CD4-positive, alpha-beta T cell treated with Interleukin-4 for 4 hours (primary cell): ENCODE measurements at places on chromosomes 5 and 9.

- no peak for DNase-seq
Measured at GRCh38 chr9:37678789-37679273, 28.1 kb downstream of the FRMPD1 start.

DNA sequence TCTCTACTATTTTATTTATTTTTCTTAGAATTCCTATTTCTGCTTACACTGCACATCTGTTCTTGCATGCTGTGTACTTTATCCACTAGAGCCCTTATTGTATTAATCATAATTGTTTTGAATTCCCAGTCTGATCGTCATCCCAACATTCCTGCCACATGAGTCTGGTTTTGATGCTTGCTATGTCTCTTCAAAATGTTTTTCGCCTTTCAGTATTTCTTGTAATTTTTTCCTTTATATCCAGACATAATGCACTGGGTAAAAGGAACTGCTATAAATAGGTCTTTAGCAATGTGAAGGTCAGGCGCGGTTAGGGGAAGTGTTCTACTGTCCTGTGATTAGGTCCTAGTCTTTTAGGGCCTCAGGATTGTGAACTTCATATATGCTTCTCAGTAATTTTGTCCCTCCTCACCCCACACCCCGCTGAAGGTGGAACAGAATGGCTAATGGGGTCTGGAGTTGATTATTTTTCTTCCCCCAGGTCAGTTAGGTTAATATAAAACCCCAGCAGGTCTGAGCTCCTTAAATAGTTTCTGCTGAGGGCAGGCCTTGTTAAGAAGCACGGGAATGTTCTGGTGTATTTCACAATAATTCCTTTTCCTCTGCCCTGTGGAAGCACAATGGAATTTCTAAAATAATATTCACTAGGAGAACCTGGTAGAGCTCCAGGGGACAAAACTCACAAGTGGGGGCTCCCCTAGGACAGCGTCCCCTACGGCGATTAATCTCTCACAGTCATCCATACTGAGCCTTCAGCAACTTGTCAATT lies 146.6 kb upstream of the TUT7 start:
- DNase-seq, result no peak

- DNase-seq, result no peak
Measured at GRCh38 chr5:156677963-156678362, 172.1 kb upstream of the PPP1R2B start.

- no peak for DNase-seq
Measured at GRCh38 chr5:154258531-154259217, 68.1 kb downstream of the GALNT10 start.

DNA sequence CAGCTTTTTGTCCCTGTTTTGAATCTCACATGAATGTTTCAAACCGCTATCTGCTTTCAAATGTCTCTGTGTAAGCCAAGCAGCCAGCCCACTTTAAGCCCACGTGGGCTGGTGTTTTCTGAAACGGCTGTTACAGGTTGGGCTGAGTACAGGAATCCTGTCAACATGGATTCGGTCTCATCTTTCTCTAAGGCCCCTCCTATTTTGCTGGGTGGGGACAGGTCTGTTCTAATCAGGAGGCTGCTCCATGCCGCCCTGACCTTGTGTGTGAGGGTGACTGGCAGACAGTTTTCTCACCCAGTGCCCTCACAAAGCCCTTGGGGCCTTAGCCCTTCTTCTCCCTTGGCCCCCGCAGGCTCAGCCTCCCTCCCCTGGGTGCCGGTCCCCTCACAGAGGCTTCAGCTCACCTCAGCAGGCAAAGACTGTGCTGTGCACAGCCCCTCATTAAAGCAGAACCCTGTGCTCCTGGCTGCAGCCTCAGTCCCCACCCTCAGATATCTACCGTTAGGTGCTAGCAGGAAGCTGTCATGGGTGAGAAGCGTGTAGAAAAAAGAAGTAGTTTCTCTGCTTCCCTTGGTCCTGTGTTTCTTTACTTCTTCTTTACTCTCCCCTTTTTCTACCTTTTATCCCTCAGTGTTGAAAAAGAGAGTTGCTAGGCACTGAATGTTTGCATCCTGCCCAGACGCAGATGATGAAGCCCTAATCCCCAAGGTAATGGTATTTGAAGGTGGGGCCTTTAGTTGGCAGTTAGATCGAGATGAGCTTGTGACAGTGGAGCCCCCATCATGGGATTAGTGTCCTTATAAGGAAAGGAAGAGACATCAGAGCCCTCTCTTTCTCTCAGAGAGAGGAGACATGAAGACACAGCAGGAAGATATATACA lies 205.7 kb downstream of the ADAMTS12 start:
- no peak for DNase-seq

DNA sequence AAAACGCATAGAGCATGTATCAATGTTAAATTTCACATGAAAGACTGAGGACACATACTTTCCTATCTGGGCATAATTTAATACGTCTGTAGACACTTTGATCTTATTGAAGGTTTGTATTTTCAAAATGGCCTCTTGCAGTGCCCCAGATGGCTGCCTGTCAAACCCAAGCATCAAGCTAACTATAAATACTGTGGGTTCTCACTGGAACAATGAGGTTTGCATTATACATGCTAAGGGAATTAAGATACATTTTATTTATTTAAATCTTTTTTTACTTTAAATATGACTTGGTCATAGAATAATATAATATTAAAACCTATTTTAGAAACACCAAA lies 702.9 kb upstream of the GRAMD2B start:
- no peak for DNase-seq

DNA sequence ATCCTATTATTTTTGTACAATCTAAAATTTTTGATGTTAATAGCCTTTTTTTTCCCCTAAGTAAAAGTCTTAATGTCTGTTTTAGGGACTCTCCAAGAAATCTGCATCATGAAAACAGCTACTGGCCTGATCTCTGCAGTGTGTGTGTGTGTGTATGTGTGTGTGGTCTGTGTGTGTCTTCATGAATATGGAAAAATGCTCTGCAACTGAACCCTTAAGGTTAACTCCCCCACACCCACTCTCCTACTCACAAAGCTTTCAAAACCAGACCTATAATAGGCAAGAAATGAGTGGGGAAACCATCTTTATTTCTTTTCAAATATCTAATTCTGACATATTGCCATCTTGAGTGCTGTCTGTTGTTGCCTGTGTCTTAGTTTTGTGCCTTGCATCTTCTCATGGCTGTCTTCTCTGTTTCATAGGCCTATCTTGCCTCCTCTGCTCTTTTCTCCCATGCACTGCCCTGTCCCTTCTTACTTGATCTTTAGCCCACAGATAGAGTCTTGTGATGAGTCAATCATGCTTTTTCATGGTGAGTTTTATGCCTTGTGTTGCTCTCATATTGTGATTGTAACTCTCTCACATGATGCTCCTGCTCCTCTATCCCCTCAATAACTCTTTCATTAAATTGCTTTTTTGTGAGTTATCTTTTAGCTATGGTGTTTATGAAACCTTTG lies 68.3 kb downstream of the CHSY3 start:
- DNase-seq, result no peak

- no peak for DNase-seq
Measured at GRCh38 chr5:16548115-16548514, 68.7 kb downstream of the RETREG1 start.

DNA sequence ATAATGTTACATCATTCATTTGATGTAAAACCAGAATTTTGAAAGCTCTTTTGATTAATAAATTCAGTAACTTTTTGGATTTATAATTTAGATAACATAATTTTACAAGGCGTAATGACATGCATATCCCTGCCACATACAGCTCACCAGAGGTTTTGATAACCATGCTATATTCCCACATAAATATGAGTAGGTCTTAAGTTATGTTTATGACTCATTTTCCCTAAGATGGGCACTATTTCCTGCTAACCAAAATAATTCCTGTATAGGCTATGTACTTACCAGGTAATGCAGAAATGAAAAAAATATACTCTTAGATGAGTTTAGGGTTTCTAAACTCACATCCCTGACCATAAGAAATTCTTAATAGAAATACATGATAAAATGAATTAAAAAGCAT lies 93.9 kb upstream of the EDIL3 start:
- DNase-seq, result no peak

GRCh38 chr5:113164021-113164420 lies 187.4 kb downstream of the DCP2 start:
- no peak for DNase-seq

DNA sequence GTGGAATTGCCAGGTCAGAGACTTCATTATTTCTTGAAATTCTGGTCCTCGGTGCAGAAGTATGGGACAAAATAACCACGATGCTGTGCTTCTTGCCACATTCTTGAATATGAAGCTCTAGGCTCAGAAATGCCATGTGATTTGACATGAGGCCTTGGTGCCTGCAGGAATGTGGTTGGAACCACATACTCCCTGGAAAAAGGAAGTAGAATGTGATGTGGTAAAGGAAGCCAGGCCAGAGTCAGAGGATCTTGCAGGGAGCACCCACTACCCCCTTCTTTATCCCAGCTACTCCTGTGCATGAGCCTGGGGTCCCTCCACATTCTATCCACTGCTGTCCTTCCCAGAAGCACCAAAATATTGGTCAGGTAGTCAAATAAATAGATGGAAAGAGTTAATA lies 80.9 kb downstream of the FOXD1 start:
- no peak for DNase-seq

GRCh38 chr9:7375013-7375511 lies 424.5 kb downstream of the DMAC1 start:
- no peak for DNase-seq

GRCh38 chr9:125757834-125758233 lies 10.7 kb downstream of the PBX3 start:
- DNase-seq, result no peak

- no peak for DNase-seq
Measured at GRCh38 chr5:139023286-139023685, 148.2 kb upstream of the LRRTM2 start.

- no peak for DNase-seq
Measured at GRCh38 chr9:136831002-136831719, 11.1 kb upstream of the AJM1 start.

DNA sequence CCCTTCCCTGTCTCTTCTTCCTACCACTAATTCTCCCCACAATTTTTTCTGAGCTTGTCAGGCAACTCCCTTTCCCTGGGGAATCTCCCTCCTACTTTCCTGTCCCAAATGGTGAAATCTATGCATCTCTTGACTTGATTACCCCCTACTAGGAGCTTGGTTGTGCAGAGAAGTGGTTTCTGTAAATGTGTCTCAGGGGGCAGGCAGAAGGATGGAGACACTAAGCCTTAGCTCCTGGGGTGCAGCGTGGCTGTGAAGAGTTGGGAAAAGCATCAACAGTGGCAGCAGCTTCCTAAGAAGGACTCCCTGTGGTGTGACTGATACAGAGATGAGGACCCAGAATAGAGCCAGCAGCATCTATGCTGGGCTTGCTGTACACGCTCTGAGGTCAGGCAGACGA lies 62.3 kb downstream of the NRG2 start:
- DNase-seq, result no peak

GRCh38 chr5:64807520-64807919 lies 38.8 kb downstream of the CWC27 start:
- DNase-seq, result no peak

- DNase-seq, result no peak
Measured at GRCh38 chr9:19255821-19256220, 25.3 kb downstream of the DENND4C start.
